GM23338 (cell line): ENCODE measurements at places on chromosomes 1 and 21. TPM values are rescaled to one million over a fixed set of nuclear protein-coding genes. Genes with fewer than 3 reads are reported as not detected.

GRCh38 chr1:17097787-17098186, 21.5 kb downstream of the PADI2 start:
- no peaks in the 10 kb centered on the region for H3K27me3 ChIP-seq
- no peak overlapping the region for H3K27ac ChIP-seq
- H3K4me3 ChIP-seq = no peak overlapping the region
- no peak for DNase-seq
- no peaks in the 10 kb centered on the region; the same call in 1 of the 2 replicates for H3K36me3 ChIP-seq

Gene CR1L
- total RNA-seq = 2.9 and 5.8 TPM in 2 replicates

Gene ZNF593OS
- total RNA-seq = not detected in 2 replicates

GRCh38 chr1:78043436-78043835, 2.3 kb upstream of the GIPC2 start:
- no peak overlapping the region for H3K27ac ChIP-seq
- peaks cover 42% of the 10 kb centered on the region for H3K27me3 ChIP-seq
- H3K4me3 ChIP-seq = no peak overlapping the region
- DNase-seq = no peak
- peaks cover 22% of the 10 kb centered on the region for H3K4me1 ChIP-seq

Gene HPCAL4
- 1.1 and 1.2 TPM in 2 replicates for total RNA-seq

Gene PLXNA2
- total RNA-seq = 1.8 and 3.2 TPM in 2 replicates

DNA sequence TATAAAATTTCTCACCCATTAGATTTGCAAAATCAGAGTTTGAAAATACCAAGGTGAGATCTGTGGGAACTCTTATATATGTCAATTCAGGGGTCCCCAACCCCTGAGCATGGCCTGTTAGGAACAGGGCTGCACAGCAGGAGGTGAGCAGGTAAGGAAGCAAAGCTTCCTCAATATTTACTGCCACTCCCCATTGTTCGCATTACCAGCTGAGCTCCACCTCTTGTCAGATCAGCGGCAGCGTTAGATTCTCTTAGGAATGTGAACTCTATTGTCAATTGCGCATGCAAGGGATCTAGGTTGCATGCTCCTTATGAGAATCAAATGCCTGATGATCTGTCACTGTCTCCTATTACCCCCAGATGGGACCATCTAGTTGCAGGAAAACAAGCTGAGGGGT, 376.6 kb downstream of the LMO4 start:
- H3K27ac ChIP-seq = no peak overlapping the region
- 0 out of 2 replicates have a peak, but pooled peaks cover 4% of the 10 kb centered on the region for H3K36me3 ChIP-seq
- H3K4me3 ChIP-seq = no peak overlapping the region

Gene GNG4
- 49.2 and 53.5 TPM in 2 replicates for total RNA-seq

Gene CCDC18
- 7.5 and 16.3 TPM in 2 replicates for total RNA-seq

DNA sequence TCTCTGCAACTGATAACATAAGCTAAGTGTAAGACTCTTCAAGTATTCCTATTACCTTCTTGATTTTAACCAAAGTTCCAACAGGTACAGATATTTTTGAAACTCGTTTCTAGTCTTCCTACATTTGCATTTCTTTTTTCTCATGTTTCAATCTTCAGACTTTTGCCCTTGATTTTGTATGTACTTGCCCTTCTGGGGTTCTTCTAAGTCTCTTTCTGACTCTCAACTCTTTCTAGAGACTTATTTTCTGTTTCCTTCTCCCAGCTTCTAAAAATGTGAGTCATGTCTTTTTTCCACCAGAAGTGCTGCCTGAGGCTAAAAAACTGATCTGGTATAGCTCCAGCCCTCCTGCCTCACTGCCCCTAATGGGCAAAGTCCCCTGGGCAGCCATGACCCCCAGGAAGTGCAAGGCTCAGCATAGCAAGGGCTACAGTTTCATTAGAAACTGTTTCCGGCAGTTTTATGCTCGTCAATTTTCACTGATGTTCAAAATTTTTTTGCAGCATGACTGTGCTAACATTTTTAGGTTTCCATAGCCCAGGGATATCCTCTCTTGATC, 265.9 kb downstream of the SEC16B start:
- no peaks in the 10 kb centered on the region for H3K27me3 ChIP-seq
- no peak for DNase-seq
- H3K27ac ChIP-seq = no peak overlapping the region
- peaks cover 12% of the 10 kb centered on the region; the same call in 1 of the 2 replicates for H3K4me1 ChIP-seq
- H3K36me3 ChIP-seq = no peaks in the 10 kb centered on the region
- H3K4me3 ChIP-seq = no peak overlapping the region

DNA sequence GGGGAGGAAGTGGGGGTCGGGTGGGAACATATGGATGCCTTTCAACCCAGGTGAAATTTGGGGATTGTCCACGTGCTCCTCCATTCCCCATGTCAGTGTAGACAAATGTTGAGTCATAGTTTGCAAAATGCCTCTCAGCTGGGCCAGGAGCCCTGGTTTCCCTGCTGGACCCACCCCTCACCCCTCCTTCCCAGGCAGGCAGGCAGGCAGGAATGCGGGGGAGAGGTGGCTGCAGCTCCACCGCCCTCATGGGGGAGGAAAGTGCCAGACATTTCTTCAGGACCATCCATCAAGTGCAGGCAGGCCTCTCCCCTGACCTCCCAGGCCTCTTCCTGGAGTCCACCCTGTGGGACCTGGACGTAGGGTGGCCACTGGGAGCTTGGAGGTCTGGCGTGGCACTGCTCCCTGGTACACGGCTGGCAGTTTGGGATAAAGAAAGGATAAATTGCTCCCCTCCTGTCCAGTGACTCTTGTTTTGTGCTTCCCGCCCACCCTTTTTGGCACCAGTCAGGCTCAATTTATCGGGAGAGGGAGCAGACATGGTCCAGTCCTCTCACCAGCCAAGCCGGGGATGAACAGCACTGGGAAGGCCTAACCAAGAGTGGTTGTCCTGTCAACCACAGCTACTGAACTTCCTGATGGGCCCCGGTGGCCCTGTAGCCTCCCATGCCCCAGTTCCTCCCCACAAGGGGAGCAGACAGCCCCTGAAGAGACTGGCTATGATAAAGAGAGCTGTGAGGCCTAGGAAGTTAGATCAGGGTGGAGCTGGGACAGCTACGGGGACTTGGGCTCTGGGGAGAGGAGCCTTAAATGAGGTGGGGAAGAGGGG, 18.9 kb downstream of the NPR1 start:
- DNase-seq = peak; percentile 77
- no peaks in the 10 kb centered on the region for H3K27me3 ChIP-seq
- H3K4me3 ChIP-seq = peak overlapping the region; percentile 33; the same call in 1 of the 2 replicates
- peaks cover 27% of the 10 kb centered on the region for H3K4me1 ChIP-seq

GRCh38 chr1:71561206-71561605, 480.4 kb upstream of the ZRANB2 start:
- DNase-seq = no peak
- H3K4me1 ChIP-seq = no peaks in the 10 kb centered on the region
- no peaks in the 10 kb centered on the region for H3K27me3 ChIP-seq

GRCh38 chr1:37602750-37603694, 7.3 kb upstream of the GNL2 start:
- DNase-seq = peak; percentile 89
- H3K36me3 ChIP-seq = no peaks in the 10 kb centered on the region
- no peaks in the 10 kb centered on the region for H3K4me1 ChIP-seq
- no peak overlapping the region for H3K4me3 ChIP-seq
- H3K27ac ChIP-seq = no peak overlapping the region

DNA sequence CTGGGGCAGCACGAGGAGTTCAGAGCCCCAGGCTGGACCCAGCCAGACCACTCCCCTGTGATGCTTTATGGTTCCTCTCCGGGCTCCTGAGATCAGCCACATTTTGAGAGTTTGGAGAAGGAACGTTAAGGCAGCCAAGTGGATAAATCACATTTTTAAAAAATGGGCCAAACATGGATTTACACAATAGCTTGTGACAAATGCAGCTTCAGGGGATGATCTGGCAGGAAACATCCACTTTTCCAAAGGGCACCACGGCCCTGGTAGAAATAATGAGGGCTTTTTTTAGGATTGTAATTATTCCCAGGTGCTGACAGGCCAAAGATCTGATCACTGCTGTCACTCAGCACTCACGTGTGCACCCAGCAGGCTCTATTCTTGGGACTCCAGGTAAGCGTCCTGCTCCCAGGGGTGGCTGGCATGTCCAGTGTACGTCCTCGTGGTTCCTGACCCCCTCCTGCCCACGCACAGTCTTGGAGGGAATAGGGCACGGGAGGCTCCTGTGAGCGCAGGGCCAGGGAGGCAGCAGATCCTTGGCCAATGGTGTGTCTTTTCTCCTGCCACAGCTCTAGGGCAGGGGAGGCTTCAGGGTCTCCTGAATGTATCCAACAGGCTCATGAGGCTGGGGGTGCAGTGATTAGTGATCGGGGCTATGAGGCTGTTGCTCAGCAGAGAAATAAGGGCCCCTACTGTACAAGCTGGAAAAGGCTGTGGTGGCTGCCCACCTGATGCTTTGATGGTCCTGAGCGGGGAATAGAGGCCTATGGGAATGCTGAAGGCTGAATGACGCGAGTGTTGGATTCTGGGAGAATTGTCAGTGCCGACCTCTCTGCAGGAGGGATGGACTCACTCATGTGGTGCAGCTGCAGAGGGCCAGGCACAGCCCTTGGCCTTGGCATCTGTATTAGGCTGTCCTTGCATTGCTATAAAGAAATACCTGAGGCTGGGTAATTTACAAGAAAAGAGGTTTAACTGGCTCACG, 415.7 kb downstream of the PTPRU start:
- no peak overlapping the region for H3K27ac ChIP-seq
- no peaks in the 10 kb centered on the region for H3K27me3 ChIP-seq
- H3K4me3 ChIP-seq = no peak overlapping the region
- no peaks in the 10 kb centered on the region for H3K4me1 ChIP-seq
- H3K36me3 ChIP-seq = no peaks in the 10 kb centered on the region
- DNase-seq = no peak

GRCh38 chr1:156677616-156678596, 699 bp upstream of the NES start:
- H3K4me3 ChIP-seq = peak overlapping the region; percentile 78
- H3K27ac ChIP-seq = no peak overlapping the region
- peaks cover 23% of the 10 kb centered on the region for H3K27me3 ChIP-seq
- H3K4me1 ChIP-seq = peaks cover 39% of the 10 kb centered on the region
- DNase-seq = peak; percentile 93

GRCh38 chr1:160325252-160325651, 17.8 kb downstream of the COPA start:
- H3K27me3 ChIP-seq = no peaks in the 10 kb centered on the region
- peaks cover 42% of the 10 kb centered on the region for H3K36me3 ChIP-seq
- H3K4me3 ChIP-seq = no peak overlapping the region
- H3K27ac ChIP-seq = no peak overlapping the region

Gene TENT5C
- 0.80 and 1.2 TPM in 2 replicates for total RNA-seq

- no peaks in the 10 kb centered on the region for H3K36me3 ChIP-seq
- H3K4me3 ChIP-seq = no peak overlapping the region
- H3K27ac ChIP-seq = no peak overlapping the region
These were observed 64.9 kb downstream of the PTGS2 start for GRCh38 chr1:186615332-186615731.

Gene CGN
- 37.0 and 46.1 TPM in 2 replicates for total RNA-seq

GRCh38 chr1:176789571-176790090, 326.7 kb downstream of the PAPPA2 start:
- no peaks in the 10 kb centered on the region for H3K36me3 ChIP-seq
- no peak overlapping the region for H3K27ac ChIP-seq
- no peak overlapping the region for H3K4me3 ChIP-seq
- H3K4me1 ChIP-seq = peaks cover 10% of the 10 kb centered on the region; the same call in 1 of the 2 replicates
- DNase-seq = no peak
- H3K27me3 ChIP-seq = no peaks in the 10 kb centered on the region

DNA sequence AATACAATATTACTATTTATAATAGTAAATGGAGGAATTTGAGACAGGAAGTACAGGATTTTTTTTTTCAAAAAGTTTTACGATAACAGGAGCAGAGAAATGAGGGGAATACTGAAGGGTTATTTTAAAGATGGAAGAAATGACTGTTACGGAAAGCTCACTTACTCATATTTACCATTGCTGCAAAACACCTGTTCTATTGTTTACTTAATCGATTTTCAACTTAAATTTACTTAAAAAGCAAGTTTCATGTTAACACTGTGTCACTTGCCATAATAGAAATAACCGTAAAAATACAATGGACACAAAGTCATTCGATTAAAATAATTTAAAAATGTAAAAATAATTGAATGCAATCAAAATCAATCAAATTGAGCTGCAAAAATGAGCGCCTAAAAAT, 3.4 kb upstream of the EXO1 start:
- H3K36me3 ChIP-seq = no peaks in the 10 kb centered on the region
- H3K4me3 ChIP-seq = no peak overlapping the region
- H3K4me1 ChIP-seq = peaks cover 13% of the 10 kb centered on the region; the same call in 1 of the 2 replicates
- no peaks in the 10 kb centered on the region for H3K27me3 ChIP-seq
- H3K27ac ChIP-seq = no peak overlapping the region
- DNase-seq = no peak

Gene S100A7
- total RNA-seq = not detected in 2 replicates

DNA sequence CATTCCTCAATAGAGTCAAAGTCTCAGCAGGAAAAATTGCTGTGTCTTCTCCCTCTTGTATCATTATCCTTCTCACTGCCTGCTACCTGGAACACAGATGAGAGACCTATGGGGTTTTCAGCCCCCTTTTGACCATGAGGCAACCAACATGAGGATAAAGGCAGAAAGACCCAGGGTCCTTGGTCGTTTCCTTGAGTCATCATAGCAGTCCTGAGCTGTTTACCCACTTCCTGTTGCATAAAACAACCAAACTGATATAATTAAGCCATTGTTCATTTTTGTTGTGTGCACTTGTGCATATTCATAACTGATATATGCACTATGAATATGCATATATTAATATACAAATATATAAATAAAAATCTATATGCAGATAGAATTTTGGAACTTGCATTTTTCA, 188.3 kb upstream of the MAP1LC3C start:
- H3K4me3 ChIP-seq = no peak overlapping the region
- no peaks in the 10 kb centered on the region for H3K27me3 ChIP-seq
- no peak overlapping the region for H3K27ac ChIP-seq
- DNase-seq = no peak
- peaks cover 10% of the 10 kb centered on the region; the same call in 1 of the 2 replicates for H3K4me1 ChIP-seq
- no peaks in the 10 kb centered on the region for H3K36me3 ChIP-seq

Gene CELA2A
- total RNA-seq = not detected in 2 replicates

DNA sequence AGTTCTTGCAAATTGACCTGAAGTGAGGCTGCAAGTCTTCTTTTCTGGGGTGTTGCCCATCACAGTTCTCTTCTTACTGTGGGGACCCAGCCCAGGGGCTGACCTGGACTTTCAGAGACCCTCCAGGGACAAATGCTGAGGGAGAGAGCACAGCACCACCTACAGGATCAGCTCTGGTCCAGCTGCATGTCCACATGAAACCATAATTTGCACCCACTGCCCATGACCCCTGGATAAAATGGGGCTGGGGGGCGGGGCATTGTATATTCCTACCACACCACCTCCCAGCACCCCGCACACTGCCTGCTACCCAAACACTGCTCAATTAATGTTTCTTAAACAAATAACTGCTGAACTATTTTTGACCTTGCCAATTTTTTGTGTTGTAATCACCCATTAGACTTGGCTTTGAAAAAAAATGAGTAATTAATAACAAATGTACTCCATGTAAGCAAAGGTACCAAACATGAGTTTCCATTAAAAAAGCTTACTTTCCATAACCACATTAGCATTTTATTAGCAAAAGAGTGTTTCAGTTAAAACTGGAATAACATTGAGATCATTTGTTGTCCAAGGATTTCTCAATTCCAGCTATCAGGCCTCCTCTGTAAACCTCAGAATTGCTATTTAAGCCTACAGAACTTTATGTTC, 168.0 kb upstream of the RAB4A start:
- no peak overlapping the region for H3K4me3 ChIP-seq
- no peak overlapping the region for H3K27ac ChIP-seq
- no peaks in the 10 kb centered on the region for H3K4me1 ChIP-seq
- H3K36me3 ChIP-seq = no peaks in the 10 kb centered on the region

GRCh38 chr1:116020668-116021272, 44.5 kb downstream of the SLC22A15 start:
- no peak overlapping the region for H3K27ac ChIP-seq
- H3K36me3 ChIP-seq = no peaks in the 10 kb centered on the region
- H3K27me3 ChIP-seq = no peaks in the 10 kb centered on the region
- H3K4me1 ChIP-seq = no peaks in the 10 kb centered on the region
